ENCODE measurements at places on chromosomes 2 and 18.
A peak's percentile ranks its signal among the peaks of the same experiment; 100 is the strongest.

- peak; percentile 73 for DNase-seq
Measured at GRCh38 chr18:58781627-58782194, 83.0 kb upstream of the ZNF532 start.

GRCh38 chr2:25072606-25073005, 30.7 kb downstream of the EFR3B start:
- no peak for DNase-seq

DNA sequence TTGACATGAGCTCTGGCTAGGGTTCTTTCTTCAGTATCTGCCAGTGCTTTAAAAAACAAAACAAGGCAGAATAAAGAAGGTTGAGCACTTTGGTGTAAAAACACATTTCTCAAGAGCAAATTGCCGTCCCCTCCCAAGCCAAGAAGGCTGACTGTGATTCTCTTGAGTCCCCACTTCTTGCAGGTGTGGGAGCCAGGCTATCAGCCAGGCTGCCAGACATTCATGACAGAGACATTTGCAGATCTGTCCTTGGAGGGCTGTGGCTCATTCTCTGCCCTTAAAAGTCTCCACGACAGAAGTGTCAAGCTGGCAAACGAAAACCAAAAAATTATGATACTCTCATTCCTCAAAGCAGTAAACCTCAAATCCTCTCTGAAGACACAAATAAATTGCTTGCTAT, 749.3 kb upstream of the HS6ST1 start:
- no peak for DNase-seq

DNA sequence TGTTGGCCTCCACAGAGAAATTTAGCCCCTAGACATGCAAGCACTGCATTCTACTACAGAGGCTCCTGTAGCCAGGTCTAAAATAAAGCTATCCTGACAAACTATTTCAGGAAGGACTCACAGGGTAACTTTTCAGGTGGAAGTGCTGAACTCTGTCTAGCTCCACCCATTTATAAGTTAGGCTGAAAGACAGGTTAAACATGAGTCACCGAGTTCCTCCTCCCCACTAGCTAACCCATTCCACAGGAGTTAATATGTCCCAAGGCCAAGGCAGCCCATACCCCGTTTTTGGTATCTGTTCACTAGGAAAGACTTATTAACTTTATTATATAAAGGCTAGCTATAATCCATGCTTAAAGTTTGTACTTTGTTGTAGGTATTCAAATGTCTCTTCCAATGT, 3.5 kb downstream of the CWC22 start:
- peak; percentile 18 for DNase-seq

- no peak for DNase-seq
Measured at GRCh38 chr2:212548455-212548819, 9.8 kb upstream of the ERBB4 start.

DNA sequence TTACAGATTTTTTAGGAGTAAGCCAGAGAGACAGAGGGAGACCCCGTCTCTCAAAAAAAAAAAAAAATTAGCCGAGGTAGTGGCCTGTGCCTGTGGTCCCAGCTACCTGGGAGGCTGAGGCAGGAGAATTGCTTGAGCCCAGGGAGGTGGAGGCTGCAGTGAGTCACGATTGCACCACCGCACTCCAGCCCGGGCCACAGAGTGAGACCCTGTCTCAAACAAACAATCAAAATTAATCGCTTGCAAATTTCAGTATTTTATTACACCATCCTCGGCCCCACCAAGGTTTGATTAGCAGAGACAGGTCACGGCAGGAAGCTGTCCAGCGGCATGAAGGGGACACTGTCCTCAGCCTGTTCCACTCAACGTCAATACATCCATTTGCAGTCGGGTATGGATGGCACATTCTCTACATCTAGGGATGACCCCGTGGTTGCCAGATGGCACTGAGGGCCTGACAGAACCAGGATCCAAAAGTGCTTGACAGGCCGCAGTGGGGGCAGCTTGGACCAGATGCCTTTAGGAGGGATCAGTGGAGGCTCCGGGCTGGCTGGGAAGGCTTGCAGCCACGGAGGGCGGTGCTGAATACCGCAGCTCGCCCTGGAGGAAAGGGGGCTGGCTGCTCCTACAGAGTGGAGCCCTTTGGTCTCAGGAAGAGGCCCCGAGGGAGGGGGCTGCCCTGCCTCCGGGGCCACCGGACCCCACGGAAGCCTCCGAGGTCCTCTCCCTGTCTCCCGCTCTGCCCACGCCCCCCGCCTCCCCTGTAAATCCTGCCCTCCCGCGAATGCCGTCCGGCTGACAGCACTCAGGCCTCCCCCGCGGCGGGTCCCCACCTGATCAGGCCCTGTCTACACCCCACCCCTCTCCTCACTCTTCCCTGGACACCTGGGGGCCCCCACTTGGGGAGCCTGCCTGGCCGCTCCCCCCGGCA, 13.1 kb downstream of the ASPRV1 start:
- DNase-seq, result no peak

- DNase-seq, result no peak
Measured at GRCh38 chr2:63840081-63840784, 1.5 kb upstream of the UGP2 start.

- DNase-seq, result peak; percentile 22
Measured at GRCh38 chr18:37578886-37579513, 13.4 kb upstream of the CELF4 start.

DNA sequence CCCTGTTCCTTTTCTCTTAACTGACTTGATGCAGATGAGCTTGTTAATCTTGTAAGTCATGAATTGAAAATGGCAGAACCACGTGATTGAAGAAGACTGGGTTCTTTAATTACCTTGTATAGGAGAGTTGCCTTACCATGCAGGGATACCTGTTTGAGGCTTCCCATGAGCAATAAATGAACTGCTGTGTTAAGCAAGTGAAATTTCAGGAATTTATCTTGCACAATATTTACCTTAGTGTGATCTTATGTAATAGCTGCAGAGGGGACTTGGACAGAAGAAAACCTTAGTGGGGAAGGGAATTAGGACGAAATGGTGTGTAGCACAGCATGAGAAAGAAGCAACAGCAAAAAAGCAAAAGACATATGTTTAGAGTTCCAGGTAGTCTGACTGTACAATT, 384.0 kb upstream of the TMEFF2 start:
- DNase-seq, result no peak

- DNase-seq, result no peak
Measured at GRCh38 chr2:73640511-73640911, 1.7 kb downstream of the NAT8 start.

- DNase-seq, result no peak
Measured at GRCh38 chr18:4453874-4454536, 1.1 kb downstream of the DLGAP1 start.

- DNase-seq, result no peak
Measured at GRCh38 chr2:196473617-196474016, 165.9 kb upstream of the CCDC150 start.

DNA sequence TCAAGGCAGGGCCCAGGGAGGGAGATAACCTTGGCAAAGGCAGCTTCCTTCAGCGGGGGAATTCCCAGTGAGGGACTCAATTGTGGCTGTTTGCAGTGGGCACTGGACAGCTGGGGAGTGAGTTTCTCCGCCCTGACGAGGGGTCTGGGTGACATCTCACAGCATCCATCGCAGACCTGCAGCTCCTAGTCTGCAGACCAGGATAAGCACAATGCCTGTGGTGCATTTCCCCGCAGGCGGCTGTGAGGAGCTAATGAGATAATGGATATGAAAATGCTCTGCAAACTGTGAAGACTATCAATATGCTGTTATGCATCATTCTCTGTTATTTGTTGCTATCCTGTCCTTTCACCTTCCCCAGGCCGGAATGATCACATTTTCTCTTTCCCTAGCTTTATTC, 30.0 kb upstream of the CYP1B1 start:
- DNase-seq, result no peak

- DNase-seq, result peak; percentile 72
Measured at GRCh38 chr2:64945973-64946768, 43.0 kb upstream of the SLC1A4 start.

DNA sequence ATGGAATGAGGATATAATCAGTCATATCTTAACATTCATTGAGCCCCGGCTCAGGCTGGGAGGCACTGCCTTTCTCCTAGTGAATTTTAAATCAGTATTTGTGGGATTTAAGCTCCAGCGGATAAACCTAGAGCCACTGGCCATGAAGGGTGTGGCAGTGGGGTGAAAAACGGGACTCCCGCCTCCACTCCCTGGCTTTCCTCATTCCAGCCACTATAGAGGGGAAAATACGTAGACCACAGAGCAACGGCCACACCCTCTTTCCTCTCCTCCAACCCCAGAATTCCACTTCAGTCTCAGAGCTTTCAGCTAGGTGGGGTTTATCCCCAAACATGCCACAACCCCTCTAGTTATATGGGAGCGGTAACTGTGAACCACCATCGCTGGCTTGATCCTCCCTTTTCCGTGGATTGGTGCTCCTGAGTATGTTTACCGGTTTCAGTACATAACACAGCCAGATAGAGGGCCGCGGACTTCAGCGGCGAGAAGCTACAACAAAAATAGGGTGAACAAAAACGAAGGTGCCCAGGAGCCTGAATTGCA, 70.6 kb upstream of the ITGB6 start:
- DNase-seq, result no peak

- no peak for DNase-seq
Measured at GRCh38 chr2:19000776-19001175, 357.6 kb downstream of the OSR1 start.

DNA sequence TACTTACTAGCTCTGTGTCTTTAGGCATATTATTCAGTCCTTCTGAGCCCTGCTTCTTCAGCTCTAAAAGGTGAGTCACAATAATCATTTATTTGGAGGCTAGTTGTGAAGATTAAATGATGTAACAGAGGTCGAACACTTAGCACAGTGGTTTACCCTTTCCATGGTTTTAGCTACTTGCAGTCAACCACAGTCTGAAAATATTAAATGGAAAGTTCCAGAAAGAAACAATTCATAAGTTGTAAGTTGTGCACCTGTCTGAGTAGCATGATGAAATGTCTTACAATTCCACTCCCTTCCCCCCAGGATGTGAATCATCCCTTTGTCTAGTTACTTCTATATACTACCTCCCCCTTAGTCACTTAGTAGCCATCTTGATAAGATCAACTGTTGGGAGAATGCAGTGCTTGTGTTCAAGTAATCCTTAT, 217.6 kb upstream of the THUMPD2 start:
- peak; percentile 18 for DNase-seq

GRCh38 chr2:235467588-235467987, 26.3 kb upstream of the AGAP1 start:
- no peak for DNase-seq

DNA sequence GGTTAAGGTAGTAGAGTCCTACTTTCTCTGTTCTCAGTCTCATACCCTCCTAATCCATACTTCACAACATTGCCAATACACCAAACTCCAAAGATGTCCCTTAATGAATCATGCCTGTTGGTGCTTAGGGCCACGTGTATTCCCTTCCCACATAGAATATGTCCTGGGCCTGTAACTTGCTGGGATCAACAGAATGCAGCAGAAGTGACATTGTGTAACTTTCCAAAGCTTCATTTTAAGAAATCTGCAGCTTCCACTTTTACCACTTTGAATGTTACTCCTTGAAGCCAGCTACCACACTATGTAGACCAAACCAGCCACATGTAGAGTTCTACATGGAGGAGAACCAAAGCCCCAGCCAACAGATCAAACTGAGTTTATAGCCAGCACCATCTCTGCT, 58.5 kb upstream of the ARHGAP15 start:
- peak; percentile 29 for DNase-seq

DNA sequence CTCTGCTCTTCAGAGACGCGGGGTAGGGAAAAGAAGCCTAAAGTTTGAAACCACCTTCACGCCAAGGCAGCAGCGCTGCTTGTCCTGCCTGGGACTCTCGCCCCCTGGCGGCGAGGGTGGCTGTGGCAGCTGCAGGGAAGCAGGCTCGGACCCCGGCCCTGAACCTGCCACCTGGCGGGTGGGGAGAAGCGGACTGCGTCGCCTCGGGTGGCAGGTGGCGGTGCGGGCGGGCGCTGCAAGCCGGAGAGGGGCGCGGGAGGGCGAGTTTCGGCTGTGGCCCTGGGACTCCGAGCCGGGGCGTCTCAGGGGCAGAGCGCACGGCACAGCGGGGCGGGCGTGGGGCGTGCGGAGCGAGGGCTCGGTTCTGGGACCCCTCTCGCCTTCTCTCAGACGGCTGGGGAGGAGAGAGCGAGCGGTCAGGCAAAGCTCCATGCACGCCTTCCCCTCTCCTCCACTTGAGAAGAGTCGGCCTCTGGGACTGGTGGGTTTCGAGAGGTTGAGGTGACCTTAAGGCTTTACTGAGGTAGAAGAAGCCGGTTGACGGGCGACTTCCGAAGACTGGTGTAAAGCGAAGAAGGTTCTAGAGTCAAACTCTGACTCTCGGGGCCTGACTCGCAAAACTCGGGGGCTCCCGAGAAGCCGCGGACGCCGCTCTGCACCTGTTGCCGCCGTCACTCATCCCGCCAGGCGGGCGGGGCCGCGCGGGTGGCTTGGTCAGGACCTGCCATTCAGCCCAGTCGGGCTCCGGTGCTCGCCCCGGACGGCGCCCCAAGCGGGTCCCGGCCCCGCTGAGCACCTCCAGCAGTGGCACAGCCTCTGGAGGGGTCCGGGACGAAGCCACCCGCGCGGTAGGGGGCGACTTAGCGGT, 1.1 kb upstream of the BOLL start:
- DNase-seq, result peak; percentile 45

- DNase-seq, result no peak
Measured at GRCh38 chr2:133424876-133425275, 143.4 kb downstream of the NCKAP5 start.

GRCh38 chr2:104254017-104254416, 599.9 kb upstream of the POU3F3 start:
- no peak for DNase-seq

DNA sequence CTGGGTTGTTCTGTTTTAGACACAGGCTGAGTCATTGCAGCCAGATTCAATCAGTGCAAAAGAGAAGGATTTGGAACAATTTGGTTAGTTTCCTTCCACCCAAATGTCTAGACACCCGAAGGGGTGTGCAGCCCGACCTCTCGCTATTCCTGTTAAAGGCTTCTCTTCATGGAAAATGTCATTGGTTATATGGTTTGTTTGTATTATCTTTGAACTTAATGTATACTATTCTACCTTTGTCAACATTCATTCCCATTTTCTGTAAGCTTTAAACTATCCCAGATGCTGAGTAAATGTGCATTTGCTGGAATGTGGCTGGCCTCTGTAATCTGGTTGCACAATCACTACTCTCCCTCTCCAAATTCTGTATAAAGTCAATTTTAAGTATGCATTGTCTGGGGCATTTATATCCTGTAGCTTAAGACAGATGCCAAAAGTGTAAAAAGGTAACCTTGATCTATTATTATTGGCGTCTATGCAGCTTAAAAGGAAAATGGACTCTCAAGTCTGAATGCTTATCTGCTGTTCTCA, 80.4 kb upstream of the RND3 start:
- DNase-seq, result no peak

DNA sequence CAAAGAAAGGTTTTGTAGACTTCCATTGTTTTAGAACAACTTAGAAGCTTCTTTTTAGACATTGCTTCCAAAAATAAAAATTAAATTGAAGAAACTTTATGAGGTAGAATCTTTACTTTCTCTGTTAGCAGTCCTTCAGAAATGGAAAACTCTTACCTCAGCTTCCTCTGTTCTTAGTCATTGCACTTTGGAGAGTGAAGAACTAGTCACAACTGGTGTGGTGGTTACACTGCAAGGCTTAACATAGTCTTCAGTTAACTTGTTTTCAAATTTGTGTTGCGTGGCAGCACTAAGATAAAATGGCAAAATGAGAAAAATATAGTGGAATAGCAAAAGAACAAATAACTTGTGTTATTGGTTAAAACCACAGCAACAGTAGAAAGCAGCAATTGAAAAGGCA, 332.6 kb downstream of the KIAA1328 start:
- no peak for DNase-seq

Data from HL-60 (cell line).